Gastroesophageal sphincter (tissue), 4 donors: ENCODE measurements at places on chromosomes 5 and 9.

DNA sequence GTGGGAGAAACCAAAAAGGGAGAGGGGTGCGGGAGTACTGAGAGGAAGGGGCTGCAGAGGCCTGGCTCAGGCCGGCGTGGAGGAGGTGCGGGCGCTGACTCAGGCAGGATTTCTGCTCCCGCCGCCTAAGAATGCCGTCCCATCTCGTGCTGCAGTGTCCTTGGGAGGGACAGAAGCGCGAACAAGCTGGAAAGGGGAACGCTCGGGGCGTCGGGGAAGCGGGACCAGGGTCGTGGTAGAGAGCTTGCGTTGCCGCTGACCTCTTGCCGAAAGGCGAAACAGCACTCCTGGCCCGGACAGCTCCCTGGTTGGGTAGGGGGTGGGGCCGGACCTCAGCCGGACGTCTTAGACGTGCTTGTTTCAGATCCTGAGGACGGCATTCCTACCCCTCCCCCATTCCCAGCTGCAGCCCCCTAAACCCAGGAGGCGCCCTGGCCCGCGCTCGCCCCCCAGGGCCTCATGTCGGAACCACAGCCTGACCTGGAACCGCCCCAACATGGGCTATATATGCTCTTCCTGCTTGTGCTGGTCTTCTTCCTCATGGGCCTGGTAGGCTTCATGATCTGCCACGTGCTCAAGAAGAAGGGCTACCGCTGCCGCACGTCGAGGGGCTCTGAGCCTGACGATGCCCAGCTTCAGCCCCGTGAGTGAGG is 1.1 kb downstream of the RELL2 start:
- ATAC-seq = peak; percentile 23

DNA sequence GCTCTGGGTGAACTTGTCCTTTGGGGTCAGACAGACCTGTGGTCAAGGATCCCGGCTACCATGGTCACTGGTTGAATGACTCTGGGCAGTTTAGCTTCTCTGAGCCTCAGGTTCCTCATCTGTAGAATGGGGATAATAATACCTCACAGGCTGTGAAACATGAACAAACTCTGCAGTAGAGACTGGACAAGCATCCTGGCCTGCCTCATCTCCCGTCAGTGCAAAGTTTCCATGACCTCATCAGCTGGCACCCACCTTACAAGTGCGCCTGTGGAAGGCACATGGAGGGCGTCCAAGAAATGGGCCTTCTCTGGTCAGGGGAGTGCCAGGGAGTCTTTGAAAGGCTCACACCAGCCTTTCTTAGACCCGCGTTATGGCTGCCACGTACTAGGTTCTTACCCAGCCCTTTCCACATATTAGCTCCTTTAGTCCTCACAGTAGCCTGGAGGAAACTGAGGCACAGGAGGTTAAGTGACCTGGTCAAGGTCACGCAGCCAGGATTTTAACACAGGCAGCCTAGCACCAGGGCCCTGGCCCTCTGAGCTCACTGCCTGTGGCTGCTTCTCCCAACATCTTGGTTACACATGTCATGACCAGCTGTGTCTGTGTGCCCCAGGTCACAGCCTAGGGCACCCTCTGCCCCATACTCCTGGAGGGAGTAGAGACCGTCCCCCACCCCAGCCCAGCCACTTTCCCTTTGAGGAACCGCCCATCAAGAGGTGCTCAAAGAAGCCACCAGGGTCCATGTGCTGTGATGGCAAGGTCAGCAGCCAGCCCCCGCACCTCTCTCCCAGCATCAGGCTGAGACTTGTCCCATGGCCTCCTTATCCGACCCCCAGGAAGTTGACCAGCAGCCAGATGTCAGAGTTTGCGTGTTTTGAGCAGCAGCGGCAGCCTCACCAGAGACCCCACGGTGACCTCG is 39.4 kb upstream of the RPL26L1 start:
- ATAC-seq = peak; percentile 66

- ATAC-seq = no peak
Measured at GRCh38 chr9:108676355-108676754, 179.4 kb downstream of the ACTL7B start.

- no peak for ATAC-seq
Measured at GRCh38 chr9:93173365-93174051, 10.4 kb upstream of the WNK2 start.

GRCh38 chr5:172090976-172091547 is 84.6 kb upstream of the FBXW11 start:
- ATAC-seq = no peak

DNA sequence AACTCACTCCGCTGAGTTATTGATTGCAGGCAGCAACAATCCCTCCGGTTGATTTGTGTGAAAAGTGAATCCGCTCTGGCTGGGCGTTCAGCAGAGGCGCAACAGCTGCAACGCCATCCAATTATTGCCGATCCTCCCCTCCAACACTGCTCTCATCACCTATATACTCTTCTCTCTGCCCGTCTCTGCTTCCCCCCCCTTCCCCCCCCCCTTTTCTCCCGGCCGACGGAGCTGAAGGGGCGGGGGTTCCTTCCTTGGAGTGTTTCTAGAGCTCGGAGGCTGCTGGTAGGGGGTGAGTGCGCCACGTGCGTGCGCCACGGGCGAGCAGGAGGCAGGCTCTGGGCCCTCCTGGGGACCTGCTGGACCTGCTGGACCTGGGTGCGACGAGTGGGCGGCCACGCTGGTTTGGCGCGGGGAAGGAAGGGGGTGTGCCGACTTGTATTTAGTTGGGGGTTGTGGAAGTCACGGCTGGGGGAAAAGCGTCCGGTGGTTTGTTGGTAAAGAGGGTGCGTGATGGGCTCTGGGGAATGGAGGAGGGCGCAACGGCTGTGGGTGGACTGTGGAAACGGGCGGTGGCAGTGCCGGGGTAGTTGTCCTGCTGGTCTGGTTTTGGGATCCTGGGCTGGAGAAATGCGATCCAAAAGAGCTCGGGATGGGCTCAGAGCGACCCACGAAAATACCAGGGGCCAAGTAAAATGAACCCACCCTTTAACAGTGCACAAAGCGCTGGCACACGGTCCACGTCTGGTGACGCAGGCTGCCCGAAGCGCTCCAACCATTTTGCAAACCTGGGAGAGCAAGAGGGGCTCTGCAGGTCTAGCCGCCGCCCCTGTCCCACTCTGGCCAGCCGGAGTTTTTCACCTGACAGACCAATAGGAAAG is 6.4 kb upstream of the MEF2C start:
- ATAC-seq = peak; percentile 84

DNA sequence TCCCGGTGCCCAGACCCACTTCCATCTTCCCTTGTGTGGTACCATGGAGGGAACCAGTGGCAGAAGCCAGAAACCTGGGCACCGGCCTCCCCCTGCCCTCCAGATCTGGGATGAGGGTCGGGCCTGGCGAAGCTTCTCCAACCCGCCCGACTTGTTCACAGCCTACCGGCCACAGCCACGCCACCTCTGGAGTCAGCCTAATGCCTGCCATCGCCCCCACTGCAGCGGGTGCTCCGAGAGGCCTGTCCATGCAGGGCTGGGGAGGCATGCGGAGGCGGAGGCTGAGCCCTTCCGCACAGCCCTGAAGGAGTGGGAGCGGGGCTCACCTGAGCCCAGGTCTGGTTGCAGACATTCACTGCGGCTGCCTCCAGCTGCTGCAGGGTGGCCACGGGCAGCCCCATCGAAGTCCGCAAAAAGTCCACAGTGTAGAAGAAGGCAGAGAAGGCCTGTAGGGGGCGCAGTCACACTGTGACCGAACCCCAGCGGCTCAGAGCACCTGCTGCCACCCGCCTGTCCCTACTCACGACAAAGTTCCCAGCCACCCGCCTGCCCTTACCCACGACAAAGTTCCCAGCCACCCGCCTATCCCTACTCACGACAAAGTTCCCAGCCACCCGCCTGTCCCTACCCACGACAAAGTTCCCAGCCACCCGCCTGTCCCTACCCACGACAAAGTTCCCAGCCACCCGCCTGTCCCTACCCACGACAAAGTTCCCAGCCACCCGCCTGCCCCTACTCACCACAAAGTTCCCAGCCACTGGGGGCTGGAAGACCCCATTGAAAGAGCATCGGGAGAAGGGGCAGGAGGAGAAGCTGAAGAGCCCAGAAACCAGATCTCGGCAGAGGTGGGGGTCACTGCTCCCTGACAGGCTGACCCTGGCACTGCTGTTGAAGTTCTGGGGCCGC is 3.8 kb upstream of the NPDC1 start:
- no peak for ATAC-seq

DNA sequence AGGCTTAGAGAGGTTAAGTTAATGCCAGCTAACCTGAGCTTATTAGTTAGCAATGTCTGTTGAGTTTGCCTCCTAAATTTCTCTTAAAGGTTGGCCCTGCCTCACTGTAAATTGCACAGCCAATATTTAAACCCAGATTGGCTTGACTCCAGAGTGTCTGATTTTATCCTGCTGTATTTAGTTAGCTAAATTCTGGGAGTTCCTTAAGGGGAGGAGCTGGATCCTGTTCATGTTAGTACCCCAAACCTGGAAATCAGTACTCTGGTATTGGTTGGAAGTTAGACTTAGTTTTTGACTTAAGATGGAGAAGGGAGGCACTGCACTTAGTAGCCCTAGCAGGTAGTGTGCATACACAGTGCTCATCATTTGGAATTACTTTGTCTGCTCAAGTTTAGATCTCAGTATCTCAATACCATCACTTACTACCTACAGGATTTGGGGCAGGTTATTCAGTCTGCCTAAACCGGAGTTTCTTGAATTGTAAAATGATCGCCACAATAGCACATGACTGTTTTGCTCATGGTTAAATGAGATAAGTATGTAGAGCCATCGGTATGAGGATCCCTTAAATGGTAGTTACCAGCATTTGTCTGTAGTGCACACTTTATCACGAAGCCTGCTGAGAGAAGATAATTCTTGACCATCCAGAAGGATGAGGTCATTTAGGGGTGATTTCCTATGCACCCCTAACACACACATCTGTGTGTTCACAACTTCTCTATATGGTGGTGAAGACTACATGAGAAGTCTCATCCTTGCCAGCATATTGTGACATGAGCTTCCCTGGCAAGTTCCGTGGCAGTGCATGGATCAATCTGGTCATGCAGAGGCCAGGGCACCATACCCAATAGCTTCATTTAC is 264.8 kb upstream of the TRIM32 start:
- no peak for ATAC-seq
